Stimulated activated CD4-positive, alpha-beta T cell treated with anti-CD3 and anti-CD28 coated beads, Interleukin-2, amount 100 ng/mL, for 4 hours (primary cell): ENCODE measurements at places on chromosomes 1 and 21.

DNA sequence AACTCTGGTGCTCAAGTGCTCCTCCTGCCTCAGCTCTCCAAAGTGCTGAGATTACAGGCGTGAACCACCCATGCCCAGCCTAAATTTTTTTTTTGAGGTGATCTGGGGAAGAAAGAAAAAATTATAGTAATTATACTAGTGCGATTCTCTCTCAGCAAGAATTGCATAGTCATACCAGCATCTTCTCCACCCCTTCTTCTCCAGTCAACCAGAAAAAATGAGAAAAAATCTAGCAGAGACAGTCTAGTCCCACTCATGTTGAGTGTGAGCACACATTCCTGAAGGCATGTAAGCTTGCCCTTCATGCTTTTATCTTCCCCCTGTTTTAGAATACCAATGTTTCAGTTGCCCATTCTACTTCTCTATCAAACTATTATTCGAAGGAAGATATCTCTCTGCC, 207.6 kb downstream of the S1PR1 start:
- no peak for DNase-seq

DNA sequence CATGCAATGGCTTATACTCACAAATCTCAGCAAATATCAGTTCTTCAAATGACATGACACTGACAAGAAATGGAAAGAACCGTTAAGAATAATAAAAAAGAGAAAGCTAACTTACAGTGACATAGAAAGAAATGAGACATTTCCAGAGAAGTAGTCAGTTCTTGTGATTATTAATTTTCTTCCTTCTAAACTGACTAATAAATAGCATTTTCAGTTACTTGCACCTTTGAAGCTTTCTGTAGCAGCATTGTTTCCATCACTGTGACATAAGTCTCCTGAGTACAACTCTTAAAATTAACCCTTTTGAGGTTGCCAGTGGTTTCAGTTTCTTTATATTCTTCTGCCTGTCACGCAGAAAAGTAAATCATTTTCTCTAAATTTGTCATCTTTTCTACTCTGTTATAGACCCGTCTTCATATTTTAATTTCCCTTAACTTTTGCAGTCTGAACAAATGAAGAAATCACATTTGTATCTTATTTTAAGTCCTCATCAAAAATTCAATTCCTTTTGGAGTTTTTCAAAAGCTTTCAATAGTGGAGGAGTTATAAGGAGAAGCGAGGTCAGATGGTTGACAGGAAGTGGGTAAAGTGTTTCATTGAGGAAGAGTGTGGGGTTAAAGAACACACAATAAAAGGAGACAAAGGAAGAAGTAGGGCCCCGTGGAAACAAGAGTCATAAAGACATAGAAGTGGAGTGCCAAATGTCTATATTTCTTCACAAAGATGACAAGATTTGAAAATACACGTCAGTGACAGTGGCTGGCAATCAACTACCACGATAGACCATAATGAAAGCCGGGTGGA, 57.9 kb upstream of the S1PR1 start:
- DNase-seq = peak; percentile 39

GRCh38 chr1:174405219-174405618, 42.5 kb upstream of the GPR52 start:
- DNase-seq = no peak

DNA sequence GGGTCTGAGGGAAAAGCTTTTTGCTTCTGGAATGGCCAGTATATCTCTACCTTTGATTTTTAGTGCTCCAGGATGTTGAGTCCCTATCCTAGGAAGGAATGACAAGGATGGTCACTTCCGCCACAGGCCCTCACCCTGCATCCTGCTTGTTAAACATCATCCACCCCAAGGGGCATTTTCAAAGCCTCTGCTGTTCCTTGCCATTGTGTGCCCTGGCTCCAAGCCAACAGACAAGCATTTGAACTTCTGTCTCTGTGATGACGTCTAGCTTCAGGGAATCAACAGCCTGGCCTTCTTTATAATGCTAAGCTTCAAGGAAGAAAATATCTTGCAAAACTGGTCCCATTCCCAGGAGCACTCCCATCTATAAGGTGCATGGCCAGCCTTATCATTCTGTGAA, 12.3 kb upstream of the JAM2 start:
- DNase-seq = no peak

DNA sequence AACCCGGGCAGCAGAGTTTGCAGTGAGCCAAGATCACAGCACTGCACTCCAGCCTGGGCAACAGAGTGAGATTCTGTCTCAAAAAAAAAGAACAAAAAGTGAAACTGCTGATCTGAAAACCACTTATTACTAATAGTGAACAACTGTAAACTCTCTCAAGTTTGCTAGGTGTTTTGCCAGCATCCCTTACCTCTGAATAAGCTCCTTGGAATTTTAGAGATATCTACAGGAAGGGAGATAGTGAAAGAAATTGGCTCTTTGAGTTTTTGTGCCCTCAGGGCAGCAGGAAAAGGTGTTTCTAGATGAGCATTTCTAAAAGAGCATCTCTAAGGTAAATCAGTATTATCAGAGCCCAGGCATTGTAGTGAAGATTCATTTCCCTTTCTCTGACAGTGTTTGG, 27.1 kb downstream of the PARK7 start:
- no peak for DNase-seq

DNA sequence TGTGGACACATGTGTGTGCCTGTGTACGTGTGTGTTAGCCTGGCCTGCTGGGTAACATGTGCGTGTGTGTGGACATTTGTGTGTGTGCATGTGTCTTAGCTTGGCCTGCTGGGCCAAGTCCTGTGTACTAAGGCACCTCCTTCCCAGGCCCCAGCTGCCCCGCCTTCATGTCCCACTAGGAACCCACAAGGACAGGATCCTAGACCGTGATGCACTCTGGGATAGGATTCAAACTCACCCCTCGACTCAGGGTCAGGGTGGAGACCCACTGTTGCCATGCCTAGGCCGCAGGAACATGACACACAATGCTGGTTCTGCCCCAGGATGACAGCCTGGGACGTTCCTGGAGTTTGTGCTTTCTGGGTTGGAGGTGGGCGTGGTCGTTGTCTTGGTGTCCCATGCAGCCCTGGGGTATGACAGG, 89.9 kb upstream of the TMPRSS2 start:
- DNase-seq = no peak

DNA sequence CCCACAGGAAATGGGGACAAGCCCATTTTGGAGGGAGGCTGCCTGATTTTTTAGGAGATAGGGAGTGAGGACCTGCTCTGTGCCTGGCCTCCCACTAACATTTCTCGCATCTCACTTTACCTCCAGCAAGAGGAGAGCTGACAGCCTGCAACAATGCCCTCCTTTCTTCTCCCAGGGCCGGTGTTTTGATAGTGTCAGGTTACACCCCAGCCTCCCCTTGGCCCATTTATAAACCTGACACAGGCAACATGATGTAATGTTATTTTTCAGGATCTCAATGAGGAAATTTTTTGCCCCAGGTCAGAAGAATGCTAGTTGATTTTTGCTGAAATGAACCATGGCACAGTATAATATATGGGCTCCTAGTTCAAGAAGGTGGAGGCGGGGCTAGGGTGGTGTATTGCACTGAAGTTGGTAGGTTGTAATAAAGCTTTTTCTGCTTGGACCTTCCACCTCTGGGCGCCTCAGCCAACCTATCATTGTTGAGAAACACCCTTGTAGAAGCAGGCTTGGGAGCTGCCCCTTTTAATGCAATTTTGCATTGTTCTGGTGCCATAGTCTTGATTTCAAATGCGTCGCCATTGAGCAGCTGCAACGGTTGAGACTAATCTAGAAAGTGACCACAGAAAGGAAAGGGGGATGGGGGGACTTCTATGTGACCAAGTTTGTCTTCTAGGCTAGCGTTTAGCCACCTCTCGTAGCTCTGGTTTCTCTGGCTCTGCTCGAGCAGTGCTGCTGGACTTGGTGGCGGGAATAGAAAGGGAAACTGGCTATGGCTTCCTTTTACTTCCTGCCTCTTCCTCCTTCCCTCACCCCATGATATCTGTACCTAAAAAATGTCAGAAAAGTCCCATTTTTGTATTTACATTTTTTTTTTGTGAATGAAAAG, 53.0 kb downstream of the PBX1 start:
- no peak for DNase-seq

GRCh38 chr1:154466921-154467417, 35.0 kb upstream of the TDRD10 start:
- no peak for DNase-seq

DNA sequence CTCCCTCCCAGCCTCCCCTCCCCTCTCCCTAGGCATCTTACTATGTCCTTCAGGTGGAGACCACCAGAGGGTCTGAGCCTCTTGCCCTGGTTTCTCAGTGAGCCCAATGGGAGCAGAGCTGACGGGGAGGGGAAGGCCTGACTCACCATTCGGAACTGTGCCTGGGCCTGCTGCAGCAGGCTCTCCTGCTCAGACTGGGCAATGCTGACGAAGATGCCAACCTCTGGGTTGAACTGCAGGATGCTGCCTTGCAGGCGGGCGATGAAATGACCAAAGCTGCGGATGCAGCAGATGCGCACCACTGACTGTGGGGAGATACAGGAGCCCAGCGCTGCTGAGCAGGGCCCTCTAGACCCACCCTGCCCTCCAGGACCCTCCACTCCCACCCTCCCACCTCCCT, 11.0 kb upstream of the PAQR6 start:
- DNase-seq = no peak

DNA sequence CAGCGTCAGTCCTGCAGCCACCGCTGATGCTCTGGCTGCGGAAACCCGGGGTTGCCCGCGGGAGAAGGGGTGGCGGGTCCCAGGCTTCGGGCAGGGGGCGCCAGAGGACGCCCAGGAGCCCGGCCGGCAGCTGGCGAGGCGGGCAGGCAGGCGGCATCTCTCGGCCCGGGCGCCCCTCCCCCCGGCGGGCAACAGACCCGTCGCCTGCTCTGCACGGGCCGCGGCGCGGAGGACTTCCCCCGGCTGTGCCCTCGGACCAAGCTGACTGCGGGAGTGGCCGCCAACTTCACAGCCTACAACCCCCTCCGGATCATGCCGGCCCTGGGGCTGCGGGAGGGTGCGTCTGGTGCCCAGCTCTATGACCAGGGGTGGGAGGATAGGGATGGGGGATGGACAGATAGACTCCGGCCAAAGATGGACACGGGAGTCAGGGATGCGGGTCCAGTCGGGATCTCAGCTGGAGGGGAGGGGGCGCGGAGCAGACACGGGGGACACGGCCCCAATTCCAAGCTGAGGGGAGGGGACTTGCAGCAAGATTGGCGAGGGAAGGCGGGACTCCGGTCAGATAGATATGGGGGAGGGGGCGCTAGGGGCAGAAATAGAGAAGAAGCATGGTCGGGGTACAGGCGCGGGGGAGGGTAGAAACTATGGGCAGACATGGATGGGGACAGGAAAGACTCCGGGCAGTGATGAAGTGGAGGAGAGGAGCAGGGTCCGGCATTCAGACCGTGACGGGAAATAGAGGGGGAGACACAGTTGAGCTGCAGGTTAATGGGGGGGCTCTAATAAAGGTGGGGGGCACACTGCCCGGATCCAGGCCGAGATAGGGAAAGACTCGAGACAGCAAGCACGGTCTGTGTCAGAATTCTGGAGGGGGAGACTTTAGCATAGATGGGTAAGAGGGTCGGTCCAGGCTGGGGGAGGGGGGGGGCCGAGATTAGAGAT, 1.1 kb downstream of the ADGRB2 start:
- peak; percentile 53 for DNase-seq

DNA sequence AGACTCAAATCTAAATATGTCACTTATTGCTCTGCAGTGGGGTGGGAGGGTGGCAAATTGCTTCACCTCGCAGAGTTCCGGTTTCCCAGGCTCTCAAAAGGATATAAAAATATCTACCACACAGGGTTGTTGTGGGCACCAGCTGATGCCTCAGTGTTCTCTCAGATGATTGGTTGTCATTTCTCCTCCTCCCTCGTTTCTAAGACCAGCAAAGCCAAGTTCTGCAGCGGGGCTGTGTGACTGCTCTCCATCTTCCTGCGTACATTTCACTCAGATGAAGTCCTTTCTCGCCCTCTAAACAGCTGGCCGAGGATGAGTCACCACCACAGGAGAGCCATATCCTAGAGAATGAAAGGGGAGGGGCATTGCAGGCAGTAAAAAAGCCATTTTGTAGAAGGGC, 35.0 kb upstream of the VWA5B1 start:
- DNase-seq = no peak

GRCh38 chr21:15894596-15894995, 164.8 kb downstream of the USP25 start:
- no peak for DNase-seq

GRCh38 chr21:42340187-42341050, 10.4 kb downstream of the TFF2 start:
- DNase-seq = no peak
